ENCODE measurements at places on chromosomes 3 and 15.

GRCh38 chr3:8560366-8561007 is 58.9 kb downstream of the LMCD1 start:
- peak; percentile 64 for DNase-seq

DNA sequence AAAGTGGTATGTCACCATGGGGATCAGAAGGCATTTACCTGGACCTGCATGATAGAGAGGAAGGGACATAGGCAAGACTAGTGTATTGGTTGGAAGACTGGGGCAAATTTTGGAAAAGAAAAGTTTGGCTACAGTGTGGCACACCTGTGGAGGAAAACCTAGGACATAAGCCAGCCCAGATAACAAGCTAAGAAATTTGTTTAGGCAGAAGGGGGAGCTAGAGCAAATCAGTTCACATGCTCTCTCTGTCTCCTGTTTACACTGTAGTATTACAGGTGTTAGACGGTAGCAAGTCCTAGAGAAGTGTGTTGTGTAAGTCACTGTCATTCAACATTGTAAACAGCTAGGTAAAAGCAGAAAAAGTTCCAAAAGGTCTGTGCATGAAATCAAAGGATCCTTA is 11.9 kb upstream of the ALDH1A2 start:
- DNase-seq, result peak; percentile 14

GRCh38 chr3:66499881-66500575 is 794 bp downstream of the LRIG1 start:
- DNase-seq, result peak; percentile 37

- DNase-seq, result no peak
Measured at GRCh38 chr3:168534761-168535160, 439.0 kb upstream of the GOLIM4 start.

GRCh38 chr3:28081533-28081947 is 159.9 kb upstream of the CMC1 start:
- no peak for DNase-seq

DNA sequence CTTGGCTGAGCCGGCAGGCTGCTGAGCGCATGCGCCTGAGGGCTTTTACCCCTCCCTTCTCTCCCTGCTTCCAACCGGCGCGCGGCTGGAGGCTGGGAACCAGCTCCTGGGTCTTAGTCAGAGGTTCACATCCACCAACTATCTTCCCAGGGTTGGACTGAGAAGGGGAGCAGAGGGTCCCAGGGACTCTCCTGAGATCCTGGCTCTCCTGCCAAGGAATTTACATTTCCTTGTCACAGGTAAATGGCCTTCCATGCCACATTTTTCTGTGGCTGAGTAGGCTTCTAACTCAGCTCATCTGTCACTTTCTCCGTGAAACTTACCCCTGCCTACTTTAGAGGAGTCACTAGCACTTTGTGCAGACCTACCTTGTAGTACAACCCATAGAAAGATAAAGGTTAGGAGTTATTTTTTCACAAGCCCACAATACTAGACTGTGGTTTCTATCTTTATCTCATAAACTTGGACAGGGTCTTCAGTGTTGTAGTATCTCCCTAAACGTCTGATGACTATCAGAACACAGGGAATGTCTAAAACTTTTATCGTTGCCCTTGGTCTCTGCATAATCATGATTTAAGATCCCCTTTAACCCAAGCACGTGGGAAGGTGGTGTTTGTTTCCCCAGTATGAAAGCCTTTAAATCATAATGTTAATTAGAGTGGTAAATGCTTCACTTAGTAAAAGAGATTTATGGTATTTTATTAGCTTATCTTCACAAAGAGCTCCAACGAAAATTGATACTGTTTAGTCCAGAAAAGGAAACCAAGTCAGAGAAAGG is 638 bp upstream of the TBC1D5 start:
- DNase-seq, result peak; percentile 56

DNA sequence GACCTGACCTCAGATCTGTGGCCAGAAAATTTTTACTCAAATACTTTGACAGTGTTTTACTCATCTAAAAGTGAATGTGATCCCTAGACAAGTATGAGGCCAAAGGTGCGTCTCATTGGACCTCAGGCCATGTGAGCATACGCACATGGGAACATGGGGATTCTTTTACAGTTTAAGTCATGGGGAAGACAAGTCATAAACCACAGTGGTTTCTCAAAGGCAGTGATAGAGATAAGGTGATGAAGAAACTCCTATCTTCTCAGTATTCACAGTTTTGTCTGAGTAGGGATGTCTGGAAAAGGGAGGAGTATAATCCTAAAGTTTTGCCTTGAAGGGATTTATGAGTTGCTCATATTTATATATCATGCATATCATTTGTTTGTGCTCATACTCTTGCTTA is 173.8 kb downstream of the FNDC3B start:
- DNase-seq, result no peak

- no peak for DNase-seq
Measured at GRCh38 chr15:27025481-27025966, 54.5 kb downstream of the GABRG3 start.

DNA sequence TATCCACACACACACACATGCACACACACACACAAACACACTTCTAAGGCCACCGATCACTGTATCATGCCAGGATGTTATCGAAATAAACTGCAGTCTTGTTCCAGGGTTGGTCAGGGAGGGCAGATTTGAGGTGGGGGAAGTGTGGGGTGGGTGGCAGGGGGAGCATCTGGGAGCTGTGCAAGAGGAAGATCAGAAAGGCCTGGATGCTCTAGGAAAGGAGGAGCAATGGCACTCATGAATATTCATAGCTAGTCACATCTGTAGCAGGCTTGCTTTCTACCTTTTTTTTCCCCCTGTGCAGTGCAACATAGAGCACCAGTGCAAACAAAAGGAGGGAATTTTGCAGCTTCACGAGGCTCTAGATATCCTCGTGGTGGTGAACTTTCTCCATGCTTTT is 84.9 kb downstream of the MEIS2 start:
- DNase-seq, result no peak

DNA sequence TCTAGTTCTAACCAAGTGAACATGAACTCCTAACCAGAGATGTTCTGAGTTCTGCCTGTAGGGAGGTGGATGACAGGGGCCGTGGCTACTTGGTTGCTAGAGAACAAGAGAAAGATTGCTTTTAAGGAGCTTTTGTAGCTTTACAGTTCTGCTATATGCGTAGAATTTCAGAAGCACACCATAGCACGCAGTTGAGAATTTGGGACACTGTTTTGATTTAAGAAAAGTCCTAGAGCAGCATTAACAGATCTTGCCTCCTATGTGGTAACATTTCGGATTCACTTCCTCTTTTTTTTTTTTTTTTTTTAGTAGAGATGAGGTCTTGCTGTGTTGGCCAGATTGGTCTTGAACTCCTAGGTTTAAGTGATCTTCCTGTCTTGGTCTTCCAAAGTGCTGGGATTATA is 181.7 kb downstream of the TCF12 start:
- DNase-seq, result no peak

GRCh38 chr3:123085293-123085931 is 18.6 kb downstream of the PDIA5 start:
- DNase-seq, result peak; percentile 60

- DNase-seq, result no peak
Measured at GRCh38 chr3:50486219-50486888, 17.1 kb downstream of the CACNA2D2 start.

GRCh38 chr3:194688200-194688740 is 2.6 kb downstream of the FAM43A start:
- DNase-seq, result peak; percentile 40

GRCh38 chr3:127260826-127261555 is 26.9 kb downstream of the PRR20G start:
- DNase-seq, result no peak

DNA sequence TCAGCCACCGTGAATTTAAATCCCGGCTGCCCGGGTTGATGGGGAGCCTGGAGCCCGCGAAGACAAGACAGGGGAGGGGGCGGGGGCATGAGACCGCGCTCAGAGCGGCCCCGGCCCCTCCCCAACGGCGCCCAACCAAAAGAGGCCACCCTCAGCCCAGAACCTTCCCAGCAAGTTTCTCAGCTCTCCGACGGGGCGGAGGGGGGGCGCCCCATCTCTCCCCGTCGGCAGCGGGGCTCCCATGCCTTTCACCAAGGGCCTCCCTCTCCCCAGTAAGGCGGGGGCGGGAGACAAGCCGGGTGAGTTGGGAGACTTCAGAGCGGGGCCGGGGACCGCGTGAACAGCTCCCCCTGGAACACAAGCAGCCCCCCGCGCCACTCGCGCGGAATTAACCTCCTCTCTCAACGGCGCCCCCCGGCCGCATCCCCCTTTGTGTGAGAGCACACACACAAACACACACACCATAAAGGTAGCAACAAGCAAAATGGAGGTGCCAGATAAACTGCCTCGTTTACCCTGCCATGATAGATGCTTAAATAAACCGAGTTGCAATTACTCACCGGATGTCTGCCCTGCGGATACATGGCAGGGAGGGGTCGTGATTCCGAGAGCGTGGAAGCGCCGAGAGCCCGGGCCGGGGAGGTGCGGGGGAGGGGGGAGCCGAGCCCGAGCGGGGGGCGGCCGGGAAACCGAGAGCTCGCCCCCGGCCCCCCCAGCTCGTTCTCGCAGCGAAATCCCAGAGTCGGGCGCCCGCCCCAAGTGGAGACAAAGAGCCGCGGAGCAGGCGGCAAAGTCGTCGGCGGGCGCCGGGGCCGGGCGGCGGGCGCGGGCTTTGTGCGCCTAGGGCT is 1.3 kb downstream of the TLE3 start:
- DNase-seq, result peak; percentile 61

GRCh38 chr15:39482459-39482858 is 98.4 kb upstream of the THBS1 start:
- DNase-seq, result no peak

GRCh38 chr3:71247221-71247957 is 336.1 kb downstream of the FOXP1 start:
- peak; percentile 57 for DNase-seq

DNA sequence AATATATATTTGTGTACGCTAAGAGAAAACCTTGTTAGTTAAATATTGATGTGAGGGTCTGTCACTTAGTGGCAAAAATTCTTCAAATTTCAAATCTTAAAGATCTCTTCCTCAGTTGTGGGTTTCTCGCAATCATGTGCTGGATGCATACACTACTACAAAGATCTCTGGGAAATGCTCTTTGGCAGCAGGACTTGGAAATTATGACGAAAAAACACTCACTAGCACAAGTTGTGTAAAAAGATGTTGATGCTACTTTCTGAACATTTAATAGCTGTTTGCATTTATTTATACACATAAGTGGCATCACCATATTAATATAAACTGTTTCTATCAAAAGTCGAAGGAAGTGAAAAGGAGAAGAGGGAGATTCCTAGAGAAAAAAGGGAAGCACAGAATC is 10.8 kb upstream of the NANOGP8 start:
- DNase-seq, result no peak

GRCh38 chr15:39663704-39664250 is 82.9 kb downstream of the THBS1 start:
- no peak for DNase-seq
